ENCODE measurements at places on chromosomes 12 and 14.

- no peak for DNase-seq
These were observed 58.1 kb downstream of the TBX5 start for GRCh38 chr12:114347861-114348260.

GRCh38 chr12:49904601-49905000 is 901 bp upstream of the FAIM2 start:
- no peak for DNase-seq

DNA sequence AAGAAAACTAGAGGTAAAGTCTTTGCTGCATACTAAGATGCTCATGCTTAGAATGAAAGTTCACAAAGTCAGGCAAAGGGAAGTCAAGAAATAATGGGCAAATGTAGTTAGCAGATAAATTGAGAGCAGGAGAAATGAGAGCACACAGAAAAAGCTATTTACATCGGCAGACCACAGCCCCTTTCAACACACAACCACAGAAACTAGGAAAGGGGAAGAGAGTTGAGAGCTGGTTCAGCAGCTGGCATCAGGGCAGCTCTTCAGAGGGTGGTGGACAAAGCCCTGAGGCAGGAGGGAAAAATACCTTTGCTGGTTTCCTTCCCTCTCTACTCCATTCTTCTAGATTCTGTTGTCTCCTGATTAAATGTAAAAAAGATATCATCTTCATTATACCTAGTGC is 95.4 kb upstream of the ANO4 start:
- DNase-seq: no peak

DNA sequence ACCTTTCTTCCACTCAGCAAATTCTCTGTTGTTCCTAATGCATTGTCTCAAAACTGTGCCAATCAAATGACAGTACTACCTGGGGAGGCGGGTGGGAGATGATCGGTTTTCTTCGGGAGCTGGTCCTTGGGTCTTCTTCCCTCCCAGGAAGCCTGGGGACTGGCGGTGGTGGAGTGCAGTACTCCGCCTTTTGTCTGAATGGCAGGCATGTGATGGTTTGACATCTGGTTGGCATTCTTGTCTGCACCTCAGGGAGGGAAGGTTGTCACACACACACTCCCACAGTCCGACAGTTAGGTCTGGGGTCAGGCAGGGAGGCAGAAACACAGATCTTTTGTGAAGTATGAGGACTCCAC is 114.8 kb downstream of the SNAPC1 start:
- DNase-seq: no peak

GRCh38 chr12:38745601-38746000 is 159.8 kb downstream of the CPNE8 start:
- DNase-seq: no peak

- DNase-seq: no peak
These were observed 12.5 kb downstream of the GALNT6 start for GRCh38 chr12:51378749-51379148.

DNA sequence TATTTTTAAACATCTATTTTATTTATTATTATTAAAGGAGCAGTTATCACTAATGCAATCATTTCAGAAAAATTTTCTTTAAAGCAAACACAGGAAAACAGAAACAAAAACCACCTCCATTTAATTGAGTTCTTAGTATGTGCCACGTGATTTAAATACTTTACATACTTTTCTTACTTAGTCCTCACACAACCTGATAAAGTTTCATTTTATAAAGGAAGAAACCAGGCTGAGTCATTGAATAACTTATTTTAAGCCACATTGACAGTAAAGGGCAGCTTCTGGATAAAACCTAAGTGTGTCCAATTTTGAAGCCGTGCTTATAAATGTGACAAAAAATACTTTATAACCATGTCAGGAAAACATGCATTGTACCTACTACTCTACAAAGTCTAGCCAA is 57.1 kb upstream of the PCED1B start:
- peak; percentile 81 for DNase-seq

DNA sequence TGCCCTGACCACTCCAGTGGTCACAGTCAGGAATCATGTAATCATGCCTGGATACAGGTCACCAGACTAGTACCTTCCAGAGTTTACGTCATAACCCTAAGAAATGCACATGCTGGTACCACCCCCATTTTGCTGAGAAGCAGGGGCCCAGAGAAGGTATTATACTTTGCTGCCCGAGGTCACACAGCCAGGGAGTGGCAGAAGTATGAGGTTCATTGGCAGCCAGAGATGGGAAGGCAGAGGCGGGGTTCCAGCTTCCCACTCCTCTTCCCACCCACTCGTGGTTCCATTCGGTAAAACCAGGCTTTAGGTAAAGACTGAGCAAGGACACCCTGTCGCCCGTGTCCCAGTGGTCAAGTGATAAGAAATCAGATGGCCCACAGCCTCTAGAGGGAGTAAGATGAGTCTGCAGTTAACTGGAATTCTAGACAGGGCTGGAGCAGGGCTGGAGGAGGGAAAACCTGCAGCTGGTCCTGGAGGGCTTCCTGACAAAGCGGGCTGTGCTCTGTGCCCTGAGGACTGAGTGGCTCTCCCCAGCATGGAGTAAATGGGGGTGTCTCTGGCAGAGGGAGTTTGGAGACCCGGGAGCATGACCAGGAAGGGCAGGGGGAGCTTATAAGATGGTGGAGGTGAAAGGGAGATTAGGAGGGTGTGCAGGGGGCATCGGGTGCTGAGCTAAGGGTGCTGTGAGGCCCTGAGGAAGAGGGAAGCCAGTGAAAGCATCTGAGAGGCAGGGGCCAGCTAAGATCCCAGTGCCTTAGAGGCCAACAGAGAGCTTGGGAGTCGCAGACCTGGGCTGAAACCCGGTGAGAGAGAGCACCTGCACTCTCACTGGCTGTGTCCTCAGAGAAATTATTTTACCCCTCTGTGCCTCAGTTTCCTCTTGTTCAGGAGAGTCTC is 5.7 kb downstream of the FAM222A start:
- DNase-seq: no peak

DNA sequence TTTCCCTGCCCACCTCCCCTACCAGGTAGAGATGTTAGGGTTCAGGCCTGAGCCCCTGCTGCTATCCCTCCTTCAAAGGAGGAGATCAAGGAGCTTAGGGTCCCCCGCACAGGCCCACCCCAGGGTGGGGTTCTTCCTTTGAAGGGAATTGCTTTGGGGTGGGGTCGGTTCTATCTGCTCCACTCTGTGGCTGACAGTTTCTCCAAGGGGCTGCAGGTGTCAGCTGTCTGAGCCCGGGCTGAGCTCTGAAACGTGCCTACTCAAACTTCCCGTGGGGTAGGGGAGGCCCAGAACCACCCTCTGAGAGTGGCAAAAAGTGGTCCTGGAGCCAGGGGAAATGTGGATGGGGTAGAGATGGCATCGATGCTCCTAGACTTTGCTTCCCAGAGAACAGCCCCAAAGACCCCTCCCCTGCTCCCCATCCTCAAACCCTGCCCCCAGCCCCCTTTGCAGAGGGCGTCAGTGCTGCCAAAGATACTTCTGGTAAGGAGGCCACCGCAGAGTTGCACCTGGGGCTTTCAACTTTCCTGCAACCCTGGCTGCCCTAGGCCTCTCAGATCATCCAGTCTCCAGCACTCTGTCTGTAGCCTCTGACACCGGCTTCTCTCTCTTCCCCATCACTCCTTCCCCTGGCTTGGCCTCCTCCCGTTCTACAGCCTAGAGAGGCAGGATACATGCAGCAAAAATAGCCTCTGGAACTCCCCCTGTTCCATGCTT is 6.3 kb upstream of the CD4 start:
- no peak for DNase-seq

GRCh38 chr14:104238424-104239184 is 100.2 kb downstream of the KIF26A start:
- DNase-seq: no peak

DNA sequence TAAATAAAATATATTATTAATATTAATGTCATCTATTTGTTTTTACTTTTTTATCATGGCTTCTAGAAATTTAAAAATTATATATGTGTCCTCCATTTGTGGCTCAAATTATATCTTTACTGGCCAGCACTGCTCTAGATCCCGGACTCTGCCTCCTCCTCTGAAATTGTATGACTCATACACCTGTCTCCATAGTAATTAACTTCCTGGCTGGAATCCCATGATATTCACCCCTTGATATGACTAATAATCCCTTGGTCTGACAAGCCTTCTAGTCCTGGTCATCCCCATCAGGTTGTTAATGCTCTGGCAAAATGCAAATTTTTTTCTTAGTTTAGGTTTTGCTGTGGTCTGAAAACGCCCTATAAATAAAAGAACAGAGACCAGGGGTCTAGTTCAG is 116.2 kb downstream of the BMP4 start:
- no peak for DNase-seq

DNA sequence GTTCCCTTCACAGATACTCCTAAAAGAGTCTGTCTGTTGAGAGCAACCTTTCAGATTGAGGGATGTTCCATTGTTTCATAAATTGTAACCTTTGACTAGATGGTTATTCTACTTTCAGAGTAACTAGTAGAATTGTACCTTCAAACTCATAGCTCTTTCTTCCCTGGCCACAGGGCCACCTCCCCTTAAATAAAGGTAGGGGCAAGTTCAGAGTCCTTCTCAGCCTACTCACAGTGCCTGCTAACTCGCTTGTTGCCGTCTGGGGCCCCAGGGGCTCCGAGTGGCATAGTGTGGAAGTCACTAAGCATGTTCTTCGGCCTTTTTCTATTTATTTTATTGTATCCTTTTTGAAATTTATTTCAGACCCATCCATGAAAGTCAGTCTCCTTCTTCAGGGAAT is 250.4 kb downstream of the ALX1 start:
- no peak for DNase-seq

- no peak for DNase-seq
These were observed 12.4 kb downstream of the COPZ1 start for GRCh38 chr12:54337280-54337842.

DNA sequence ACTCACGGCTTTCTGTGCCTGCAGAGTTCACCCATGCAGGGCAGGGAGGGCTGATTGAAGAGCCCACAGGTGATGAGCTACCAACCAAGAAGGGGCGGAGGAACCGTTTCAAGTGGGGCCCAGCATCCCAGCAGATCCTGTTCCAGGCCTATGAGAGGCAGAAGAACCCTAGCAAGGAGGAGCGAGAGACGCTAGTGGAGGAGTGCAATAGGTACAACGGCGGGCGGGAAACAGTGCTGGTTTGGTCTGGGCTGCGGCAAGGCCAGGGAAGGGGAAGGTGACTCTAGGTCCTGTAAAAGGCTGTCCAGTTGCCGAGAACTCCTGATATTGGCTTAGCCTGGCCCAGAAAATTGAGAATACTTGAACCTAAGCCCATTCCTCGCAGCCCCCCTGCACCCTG is 15.2 kb downstream of the HNF1A start:
- no peak for DNase-seq

GRCh38 chr12:67377021-67377420 is 107.9 kb downstream of the CAND1 start:
- DNase-seq: no peak

GRCh38 chr12:5870183-5870582 is 74.9 kb downstream of the ANO2 start:
- DNase-seq: no peak

- DNase-seq: no peak
These were observed 506.2 kb upstream of the RGS6 start for GRCh38 chr14:71426001-71426400.

DNA sequence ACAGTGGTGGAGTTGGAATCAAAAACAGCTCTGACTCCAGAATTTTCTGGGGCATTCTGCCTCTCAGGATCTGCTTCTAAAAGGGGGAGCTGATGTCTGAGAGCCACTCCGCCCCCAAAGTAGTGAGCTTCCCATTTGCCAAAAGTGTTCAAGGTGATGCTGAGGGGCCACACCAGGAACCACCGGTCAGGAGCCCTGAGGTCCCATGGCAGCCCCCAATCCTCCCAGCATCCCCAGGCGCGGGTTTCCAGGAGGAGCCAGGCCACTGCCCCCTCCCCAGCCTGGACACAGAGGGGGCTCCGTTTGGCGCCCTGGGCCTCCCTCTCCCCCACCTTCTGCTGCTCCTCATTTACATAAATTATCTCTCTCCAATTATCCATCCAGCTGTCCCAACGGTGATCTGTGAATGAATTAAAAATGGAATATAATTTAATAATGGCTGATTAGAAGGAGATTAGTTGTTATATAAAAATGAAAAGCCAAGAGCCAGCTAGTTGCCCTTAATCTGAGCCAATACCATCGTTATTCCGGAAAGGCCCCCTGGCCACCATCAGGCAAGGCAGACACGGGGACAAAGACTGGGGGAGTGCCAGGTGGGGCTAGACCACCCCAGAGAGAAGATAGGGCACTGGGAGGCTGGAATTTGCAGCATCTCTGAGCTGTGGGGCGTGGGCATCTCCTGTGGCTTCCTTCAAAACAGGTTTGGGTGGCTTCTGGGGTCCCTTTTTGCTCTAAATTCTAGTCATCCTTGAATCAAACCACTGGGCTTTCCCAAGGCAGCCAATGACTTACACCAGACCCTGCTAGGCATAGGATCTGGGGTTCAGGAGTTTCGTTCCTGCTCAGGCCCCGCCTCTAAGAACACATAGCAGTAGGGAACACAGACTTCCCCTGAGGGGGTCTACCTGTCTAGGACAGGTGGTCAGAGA is 19.7 kb upstream of the VSX2 start:
- no peak for DNase-seq

- DNase-seq: no peak
These were observed 2.9 kb downstream of the CLECL1 start for GRCh38 chr12:9730011-9730410.

- DNase-seq: no peak
These were observed 2.3 kb upstream of the CLBA1 start for GRCh38 chr14:104983231-104983721.

DNA sequence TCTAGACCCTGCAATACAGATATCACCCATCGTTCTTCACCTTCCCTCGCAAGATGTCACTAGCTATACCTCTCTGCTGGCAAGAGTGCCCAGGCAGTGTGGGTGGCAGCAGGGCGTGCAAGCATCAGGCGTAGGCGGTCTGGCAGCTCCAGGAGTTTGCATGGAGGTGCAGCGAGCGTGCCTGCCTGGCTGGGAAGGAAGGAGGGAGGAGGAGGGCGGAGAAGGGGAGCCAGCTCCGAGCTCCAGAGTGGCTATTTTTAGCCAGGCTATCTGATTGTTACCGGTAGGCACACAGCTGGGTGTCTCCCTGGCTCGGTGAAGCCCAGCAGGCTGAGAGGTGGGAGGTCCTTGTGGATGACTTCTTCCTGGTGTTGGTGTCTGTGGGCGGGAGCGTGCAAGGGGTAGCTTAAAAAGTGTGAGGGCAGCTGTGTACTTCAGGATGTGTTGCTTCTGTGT is 6.2 kb downstream of the FOXJ2 start:
- DNase-seq: peak; percentile 50

DNA sequence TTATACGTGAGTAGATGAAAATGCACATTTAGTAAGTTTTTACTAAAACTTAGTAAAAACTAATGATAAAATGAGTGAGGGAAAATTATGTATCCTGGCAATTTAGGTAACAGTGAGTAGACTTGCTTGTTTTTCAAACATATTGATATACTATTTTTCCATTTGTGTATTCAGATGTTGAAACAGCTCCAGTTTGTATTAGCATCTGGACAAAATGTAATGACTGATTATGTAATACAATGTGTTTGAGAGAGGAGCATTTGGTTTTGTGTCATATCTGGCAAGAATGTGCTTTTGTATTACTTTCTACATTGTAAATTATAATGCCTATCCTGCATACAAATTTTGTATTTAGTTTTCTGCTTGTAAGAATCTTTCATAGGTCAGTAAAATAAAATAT is 5.6 kb downstream of the CNOT2 start:
- DNase-seq: no peak

Data from fibroblast of upper back skin (primary cell).